ENCODE measurements at places on chromosomes 3 and 15. TPM values are rescaled to one million over a fixed set of nuclear protein-coding genes. Genes with fewer than 3 reads are reported as not detected.

Gene SNTN
- total RNA-seq, result not detected

Gene SLC27A2
- total RNA-seq, result 0.11 TPM

Gene MYO5C
- 1.2 TPM for total RNA-seq

Gene CGNL1
- 4.7 TPM for total RNA-seq
